ENCODE measurements at places on chromosomes 12 and 14. TPM values are rescaled to one million over a fixed set of nuclear protein-coding genes. Genes with fewer than 3 reads are reported as not detected.

CBLN3 gene
- polyA plus RNA-seq: 2.0 TPM

PPM1H gene
- 3.8 TPM for polyA plus RNA-seq

GRCh38 chr12:92047393-92047826 is 98.2 kb downstream of the BTG1 start:
- no peak for DNase-seq

DNA sequence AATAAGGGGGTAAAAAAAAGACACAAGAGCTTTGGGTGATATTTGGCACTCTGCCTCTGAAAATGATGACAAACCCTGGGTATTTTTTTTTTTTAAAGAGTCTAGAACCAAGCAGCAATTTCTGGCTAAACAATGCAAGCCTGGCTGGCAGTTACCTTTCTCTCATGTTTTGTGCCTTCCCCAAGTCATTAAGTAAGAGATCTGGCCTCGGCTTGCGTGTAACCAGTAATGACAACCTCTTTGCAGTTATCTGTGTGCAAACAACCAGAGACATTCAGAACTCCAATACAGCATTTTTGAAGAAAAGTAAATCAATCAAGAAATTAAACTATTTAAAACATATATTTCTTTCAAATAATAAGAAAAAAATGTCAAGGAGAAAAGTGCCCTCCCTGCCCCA is 167.5 kb downstream of the KCNC2 start:
- DNase-seq: no peak

DNA sequence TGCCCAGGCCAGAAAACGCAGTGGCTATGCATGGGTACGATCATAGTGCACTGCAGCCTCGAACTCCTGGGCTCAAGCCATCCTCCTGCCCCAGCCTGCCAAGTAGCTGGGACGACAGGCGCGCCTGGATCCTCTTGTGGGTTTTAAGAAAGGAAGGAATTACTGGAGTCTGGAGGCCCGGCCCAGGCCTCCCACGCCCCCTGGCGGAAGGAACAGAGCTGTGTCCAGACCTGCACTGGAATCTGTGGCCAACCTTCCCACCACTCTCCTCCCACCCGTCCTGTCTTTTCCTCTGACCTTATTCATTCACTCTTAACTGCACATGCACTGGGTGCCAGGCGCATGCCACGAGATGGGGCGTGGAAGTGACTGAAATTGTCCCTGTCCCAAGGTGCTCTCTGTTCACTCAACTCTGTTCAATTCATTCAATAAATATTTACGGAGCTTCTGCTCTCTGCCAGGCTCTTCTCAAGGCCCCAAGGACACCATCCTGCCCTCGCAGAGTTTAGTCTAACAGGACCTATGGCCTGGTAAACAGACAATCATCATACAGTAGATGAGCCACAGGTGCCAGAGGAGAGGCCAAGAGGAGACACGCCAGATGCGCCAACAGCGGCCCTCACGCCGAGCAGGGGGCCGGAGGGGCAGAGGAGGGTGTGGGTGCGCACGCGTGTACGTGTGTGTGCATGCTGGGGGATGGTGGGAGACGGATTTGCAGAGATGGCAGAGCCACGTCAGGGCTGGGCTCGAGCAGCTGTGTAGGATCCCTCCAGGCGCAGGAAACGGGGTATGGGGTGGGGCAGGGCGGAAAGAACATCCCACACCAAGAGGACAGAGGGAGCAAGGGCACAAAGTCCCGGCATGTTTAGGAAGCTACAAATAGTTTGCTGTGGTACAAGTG is 13.7 kb upstream of the TMEM106C start:
- peak; percentile 74 for DNase-seq

All from muscle of leg (tissue), 16 donors.